ENCODE measurements at places on chromosomes 6 and 20.

DNA sequence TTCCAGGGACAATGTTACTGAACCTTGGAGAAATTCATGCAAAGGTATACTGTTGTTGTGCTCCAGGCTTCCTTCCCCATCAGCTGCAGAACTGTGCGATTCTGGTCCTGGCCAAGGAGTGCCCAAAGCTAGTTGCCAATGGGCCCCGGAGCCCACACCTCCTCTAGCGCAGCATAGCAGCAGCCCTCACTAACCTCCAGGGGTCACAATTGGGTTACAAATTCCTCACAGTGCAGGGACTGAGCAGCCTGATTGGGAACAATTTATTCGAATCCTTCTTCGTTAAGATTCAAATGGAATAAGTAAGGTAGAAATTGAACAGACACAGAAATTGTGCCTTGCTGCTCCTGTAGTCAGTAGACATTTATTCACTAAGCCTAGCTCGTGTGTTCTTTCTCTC lies 284.9 kb downstream of the PRKN start:
- no peak for DNase-seq

DNA sequence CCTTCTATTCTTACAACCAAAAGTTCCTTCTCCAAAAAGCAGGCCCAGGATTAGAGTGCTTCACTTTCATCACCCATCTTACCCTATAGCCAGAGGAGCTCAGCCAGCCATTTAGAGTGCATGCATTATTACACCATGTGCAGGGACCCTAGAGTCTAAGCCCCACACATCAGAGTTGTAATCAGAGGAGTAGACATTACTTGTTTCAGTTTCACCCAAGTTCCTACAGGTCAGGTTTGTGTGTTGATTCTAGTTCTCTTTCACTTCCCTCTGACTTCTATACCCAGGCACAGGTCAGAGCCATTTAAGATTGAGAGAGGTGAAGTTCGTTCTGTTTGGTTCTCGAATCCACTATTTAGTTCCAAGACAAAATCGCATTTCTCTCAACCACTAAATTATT lies 16.3 kb upstream of the ARFGEF3 start:
- no peak for DNase-seq

DNA sequence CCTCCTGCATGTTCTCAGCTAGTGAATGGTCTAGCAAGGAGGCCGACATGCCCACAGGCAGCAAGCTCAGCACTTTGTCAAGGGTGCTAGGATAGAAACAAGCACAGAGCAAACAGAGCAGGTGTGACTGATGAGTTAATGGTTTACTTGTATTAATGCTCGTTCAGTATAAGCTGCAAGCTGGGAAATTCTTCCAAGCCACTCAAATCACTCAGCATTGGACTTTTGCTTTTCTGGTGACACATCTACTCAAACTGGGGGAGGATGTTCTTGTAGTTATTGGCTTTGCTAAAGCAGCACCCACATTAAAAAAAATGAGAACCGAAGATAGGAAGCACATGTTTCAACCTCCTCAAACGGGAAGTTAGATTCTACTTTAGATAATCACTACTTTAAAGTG lies 43.1 kb upstream of the NEDD9 start:
- DNase-seq: no peak

DNA sequence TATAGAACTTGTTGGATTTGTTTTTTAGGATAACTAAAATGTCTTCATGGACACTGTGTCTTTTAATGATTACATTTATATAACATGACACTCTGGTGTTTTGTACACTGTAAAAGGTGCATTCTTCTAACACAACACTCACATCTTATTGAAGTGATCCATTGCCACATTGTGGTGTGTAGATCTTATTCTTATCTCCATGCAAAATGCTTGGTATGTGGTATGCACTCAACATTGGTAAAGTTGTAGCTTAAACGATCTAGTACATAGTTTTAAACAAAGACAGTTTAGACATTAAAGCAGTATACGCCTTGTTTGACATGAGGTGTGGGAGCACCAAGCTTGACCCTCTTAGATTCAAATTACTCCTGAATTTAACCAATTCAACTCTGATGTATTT lies 84.7 kb downstream of the SASH1 start:
- DNase-seq: no peak

DNA sequence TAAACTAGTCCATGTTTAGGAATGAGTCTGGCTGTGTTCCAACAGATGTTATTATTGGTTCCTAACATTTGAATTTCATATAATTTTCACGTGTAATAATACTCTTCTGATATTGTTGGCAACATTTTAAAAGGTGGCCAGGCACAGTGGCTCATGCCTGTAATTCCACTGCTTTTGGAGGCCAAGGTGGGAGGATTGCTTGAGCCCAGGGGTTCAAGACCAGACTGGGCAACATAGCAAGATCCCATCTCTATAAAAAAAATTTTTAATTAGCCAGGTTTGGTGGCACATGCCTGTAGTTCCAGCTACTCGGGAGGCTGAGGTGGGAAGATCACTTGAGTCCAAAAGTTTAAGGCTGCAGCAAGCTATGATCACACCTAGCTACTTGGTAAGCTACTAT lies 116.2 kb downstream of the MTHFD1L start:
- no peak for DNase-seq

GRCh38 chr6:38739532-38739931 lies 24.4 kb downstream of the DNAH8 start:
- no peak for DNase-seq

- no peak for DNase-seq
Observed at GRCh38 chr6:55175078-55176049, 1.0 kb downstream of the HCRTR2 start.

GRCh38 chr6:19356692-19357091 lies 480.5 kb upstream of the ID4 start:
- no peak for DNase-seq

DNA sequence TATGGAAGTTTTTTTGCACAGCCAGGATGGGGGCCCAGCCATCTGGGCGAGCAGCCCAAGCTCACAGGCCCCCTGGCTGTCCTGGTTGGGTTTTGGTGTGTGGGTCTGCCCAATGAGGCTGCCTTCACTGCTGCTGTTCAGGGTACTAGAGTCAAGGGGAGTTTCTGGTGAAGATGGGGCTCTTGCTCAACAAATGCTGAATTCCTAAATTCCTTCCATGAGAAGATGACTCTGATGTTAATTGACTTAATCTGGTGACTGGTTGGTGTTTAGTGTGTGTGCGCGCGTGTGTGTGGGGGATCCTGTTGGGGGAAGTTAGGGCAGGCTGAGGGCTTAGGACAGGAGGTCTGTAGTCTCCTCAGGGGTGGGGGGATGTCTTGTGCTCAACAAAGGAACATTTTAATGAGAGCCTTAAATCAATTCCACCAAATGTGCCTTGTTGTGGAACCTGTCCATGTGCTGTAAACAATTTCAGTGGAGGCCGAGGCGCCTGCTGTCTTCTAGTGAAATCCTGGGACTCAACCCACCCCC lies 1.9 kb downstream of the PTK7 start:
- no peak for DNase-seq
